ENCODE measurements at places on chromosomes 7 and 10.

- DNase-seq, result no peak
Observed at GRCh38 chr7:13290975-13291374, 603.5 kb downstream of the ARL4A start.

GRCh38 chr10:86363184-86363832 lies 3.3 kb downstream of the GRID1 start:
- no peak for DNase-seq

GRCh38 chr7:6520163-6520981 lies 30.9 kb downstream of the GRID2IP start:
- DNase-seq, result no peak

DNA sequence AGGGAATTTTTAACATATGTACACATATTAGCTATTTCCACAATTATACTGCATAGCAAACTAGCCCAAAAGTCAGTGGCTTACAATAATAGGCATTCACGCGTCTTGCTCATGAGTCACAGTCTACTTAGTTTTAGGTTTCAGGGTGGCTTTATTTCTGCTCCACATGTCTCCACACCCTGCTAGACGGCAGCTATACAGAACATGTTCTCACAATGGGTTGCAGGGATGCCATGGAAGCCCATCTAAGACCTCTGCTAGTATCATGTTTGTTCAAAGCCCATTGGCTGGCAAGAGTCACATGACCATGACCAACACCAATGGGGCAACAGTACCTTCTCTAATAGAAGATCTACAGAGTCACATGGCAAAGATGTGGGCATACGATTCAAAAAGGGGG lies 96.3 kb upstream of the NEBL start:
- DNase-seq, result no peak

DNA sequence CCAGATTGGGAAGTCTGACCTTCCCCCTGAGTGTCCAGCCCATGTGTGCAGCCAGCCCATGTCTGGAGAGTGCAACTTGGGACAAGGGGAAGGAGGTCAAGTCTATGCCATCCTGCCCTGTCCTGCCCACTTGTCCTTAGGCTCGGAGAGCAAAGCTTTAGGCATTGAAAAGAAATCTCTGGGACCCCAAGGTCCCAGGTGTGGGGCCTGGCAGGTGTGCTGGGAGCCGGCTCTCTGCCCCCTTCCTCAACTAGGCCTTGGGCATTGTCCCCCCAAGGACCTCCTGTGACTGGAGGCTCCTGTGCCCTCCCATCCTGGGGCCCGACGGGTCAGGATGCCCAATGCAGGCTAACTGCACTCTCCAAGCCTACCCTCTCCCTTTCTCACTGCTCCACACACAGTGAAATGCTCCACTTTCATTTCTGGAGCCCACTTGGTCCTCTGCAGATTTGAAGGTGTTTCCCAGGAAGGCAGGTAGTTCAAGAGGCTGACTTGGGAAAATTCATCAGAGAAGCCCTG lies 124.7 kb downstream of the PTPN20 start:
- DNase-seq, result no peak

GRCh38 chr7:41241641-41242040 lies 461.2 kb downstream of the INHBA start:
- no peak for DNase-seq

GRCh38 chr7:23405240-23405618 lies 65.1 kb downstream of the IGF2BP3 start:
- DNase-seq, result no peak

GRCh38 chr10:105844241-105844640 lies 1203.2 kb downstream of the SORCS3 start:
- no peak for DNase-seq

- peak; percentile 75 for DNase-seq
Observed at GRCh38 chr10:73439605-73440312, 6.4 kb upstream of the MSS51 start.

- DNase-seq, result no peak
Observed at GRCh38 chr10:22779331-22780019, 65.1 kb upstream of the PIP4K2A start.

DNA sequence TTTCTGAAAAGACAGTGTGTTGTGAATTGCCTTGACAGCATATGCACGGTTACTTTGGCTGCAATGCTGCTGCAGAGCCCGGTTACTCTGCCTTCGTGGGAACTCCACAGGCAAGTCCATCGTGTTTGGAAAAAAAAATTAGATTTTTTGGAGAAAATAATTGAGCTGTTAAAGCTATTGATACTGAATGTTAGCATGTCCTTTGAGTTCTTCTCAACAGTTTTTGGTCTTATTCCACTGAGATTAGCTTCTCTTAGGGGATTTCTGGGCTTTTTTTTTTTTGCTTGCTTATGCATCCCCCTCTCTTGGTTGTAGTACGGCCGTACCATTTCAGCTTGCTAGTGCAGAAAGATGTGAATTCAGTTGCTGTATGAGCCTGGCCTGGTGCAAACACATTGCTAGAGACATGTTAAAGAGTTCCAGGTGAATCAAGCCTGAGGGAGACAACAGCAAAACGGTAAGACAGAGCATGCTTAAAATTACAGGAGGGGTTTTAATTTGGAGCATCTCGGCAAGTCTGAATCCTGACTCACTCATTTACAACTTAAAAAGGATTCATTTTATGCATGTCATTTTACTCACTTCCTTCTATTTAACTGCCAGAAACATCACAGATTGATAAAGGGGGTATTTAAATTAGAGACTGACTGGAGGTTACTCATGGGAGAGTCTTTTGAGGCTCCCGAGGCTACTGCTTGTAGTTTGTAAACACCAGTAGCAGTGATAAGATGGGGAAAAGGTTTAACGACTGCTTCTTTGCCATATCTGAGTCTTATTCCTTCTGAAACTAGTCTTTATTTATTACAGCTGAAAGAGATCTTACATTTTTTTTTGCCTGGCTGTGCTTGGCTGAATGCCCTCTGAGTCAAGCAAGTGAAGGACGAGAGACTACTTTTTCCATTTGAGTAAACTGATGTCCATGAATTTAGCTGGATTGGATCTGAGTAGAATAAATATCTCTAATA lies 113.7 kb downstream of the CDK14 start:
- peak; percentile 37 for DNase-seq

GRCh38 chr7:112743811-112744210 lies 46.4 kb downstream of the TMEM168 start:
- DNase-seq, result no peak

DNA sequence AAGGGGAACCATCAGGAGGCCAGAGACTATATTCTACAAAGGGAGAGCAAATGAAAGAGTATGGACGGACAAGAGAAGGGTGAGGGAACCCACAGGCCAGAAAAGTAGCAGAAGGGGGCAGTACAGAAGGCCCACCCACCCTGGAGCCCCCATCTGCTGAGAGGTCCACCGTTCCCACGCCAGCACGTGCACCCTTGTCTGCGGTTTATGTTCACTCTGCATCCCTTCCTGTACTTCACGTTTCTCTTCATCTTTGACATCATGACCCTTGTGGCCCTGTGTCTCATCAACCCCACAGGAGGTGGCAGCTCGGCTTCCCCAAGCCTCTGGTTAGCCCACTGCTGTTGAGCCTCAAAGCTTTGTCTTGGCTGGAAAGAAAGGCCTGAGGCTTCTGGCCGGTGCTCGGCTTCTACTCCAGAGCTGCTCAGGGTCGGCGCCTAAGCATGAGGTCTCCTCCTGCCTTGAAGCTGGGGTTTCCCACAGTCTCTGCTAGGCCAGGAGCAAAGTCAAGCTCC lies 138.0 kb downstream of the DLG5 start:
- DNase-seq, result no peak

GRCh38 chr7:82362129-82362706 lies 81.4 kb downstream of the CACNA2D1 start:
- peak; percentile 8 for DNase-seq

- DNase-seq, result no peak
Observed at GRCh38 chr7:144452064-144452463, 48.6 kb upstream of the NOBOX start.

DNA sequence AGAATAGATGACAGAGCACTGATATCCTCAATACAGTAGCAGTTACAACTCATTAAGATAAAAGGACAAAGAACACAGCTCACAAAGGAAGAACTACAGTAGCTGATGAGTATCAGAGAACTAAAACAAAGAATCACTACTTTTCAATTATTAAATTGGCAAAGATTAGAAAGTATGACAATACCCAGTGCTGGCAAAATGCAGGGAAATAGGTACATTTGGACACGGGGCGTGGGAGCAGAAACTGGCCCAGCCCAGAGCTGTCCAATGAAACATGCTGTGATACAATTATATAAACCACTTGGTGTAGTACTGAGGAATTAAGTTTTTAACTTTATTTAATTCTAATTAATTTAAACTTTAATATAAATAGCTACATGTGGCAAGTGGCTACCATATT lies 226.3 kb downstream of the MLLT10 start:
- no peak for DNase-seq

DNA sequence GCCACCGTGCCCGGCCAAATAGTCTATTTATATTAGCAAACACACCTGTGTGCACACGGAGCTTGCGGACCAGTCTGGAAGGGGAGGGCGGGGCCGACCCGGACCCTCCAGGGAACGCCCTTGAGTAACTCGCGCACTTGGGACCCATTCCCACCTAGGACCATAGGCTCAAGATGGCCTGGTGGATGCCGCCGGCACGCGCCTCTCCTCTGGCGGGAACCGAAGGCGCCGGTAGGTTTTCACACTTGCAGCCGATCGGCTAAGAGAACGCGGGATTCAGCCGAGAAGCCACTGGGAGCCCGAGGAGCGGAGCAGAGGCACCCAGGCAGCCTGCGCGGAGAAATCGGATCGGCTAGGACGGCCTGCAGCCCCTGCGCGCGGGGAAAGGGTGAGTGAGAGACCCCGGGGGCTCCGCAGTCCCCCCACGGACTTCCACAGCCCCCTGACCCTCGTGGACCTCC lies 18.9 kb downstream of the IFT22 start:
- no peak for DNase-seq

GRCh38 chr7:69402696-69403095 lies 195.6 kb upstream of the AUTS2 start:
- DNase-seq, result no peak

DNA sequence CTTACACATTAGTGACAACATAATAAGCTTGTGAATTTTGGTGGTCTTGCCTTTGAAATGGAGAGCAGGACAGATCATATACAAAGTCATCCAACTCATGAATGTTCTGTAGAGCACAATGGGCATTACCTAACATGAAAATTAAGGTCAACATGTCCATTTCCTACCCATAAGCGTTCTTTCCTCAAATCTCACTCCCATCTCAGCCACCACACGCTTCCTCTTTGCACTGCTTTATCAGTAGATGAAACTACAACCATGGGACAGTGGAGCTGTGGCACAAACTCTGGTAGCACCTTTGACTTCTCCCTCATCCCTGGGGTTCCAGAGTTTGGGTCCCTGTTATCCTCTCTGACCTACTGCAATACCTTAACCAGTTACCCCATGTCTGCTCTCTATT lies 2.2 kb downstream of the PON2 start:
- no peak for DNase-seq

- DNase-seq, result no peak
Observed at GRCh38 chr7:116083796-116084195, 53.2 kb upstream of the TFEC start.

- DNase-seq, result no peak
Observed at GRCh38 chr10:95314192-95314918, 23.6 kb upstream of the PDLIM1 start.

- DNase-seq, result peak; percentile 82
Observed at GRCh38 chr10:5927306-5927705, 37.3 kb downstream of the FBH1 start.

GRCh38 chr7:70316745-70317144 lies 718.5 kb downstream of the AUTS2 start:
- DNase-seq, result no peak

- DNase-seq, result no peak
Observed at GRCh38 chr10:5498791-5499492, 428 bp downstream of the CALML5 start.

DNA sequence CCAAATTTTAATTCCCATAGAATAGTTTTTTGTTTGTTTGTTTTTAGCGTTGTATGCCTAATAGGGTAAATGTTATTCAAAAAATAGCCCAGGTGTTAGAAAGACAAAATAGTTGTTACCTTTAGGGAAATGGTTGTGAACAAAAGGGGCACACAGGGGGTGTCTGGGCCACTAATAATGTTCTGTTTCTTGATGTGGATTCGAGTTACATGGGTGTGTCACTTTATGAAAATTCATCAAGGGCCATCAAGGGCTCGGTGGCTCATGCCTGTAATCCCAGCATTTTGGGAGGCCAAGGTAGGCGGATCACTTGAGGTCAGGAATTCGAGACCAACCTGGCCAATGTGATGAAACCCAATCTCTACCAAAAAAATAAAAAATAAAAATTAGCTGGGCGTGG lies 531.8 kb upstream of the C7orf33 start:
- DNase-seq, result no peak

DNA sequence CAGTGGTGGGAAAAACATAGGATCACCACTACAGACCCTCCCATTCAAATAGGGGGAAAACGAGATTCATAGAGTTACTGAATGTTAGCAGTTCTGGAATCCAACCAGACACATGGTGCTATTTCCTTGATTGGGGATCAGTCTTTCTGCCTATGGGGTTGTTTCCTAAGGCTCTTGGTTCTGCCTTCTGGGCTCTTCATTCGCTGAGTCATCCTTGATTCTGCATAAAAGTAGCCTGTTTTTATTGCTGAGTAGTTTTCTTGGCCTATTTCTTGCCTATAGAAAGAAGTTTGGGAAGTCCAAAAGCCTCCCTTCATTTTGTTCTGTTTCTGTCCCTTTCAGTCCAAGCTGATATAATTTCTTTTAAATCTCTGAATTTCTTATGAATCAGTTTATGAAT lies 99.3 kb upstream of the OIT3 start:
- DNase-seq, result no peak

- peak; percentile 50 for DNase-seq
Observed at GRCh38 chr10:79981450-79982361, 32.8 kb upstream of the SFTPD start.

DNA sequence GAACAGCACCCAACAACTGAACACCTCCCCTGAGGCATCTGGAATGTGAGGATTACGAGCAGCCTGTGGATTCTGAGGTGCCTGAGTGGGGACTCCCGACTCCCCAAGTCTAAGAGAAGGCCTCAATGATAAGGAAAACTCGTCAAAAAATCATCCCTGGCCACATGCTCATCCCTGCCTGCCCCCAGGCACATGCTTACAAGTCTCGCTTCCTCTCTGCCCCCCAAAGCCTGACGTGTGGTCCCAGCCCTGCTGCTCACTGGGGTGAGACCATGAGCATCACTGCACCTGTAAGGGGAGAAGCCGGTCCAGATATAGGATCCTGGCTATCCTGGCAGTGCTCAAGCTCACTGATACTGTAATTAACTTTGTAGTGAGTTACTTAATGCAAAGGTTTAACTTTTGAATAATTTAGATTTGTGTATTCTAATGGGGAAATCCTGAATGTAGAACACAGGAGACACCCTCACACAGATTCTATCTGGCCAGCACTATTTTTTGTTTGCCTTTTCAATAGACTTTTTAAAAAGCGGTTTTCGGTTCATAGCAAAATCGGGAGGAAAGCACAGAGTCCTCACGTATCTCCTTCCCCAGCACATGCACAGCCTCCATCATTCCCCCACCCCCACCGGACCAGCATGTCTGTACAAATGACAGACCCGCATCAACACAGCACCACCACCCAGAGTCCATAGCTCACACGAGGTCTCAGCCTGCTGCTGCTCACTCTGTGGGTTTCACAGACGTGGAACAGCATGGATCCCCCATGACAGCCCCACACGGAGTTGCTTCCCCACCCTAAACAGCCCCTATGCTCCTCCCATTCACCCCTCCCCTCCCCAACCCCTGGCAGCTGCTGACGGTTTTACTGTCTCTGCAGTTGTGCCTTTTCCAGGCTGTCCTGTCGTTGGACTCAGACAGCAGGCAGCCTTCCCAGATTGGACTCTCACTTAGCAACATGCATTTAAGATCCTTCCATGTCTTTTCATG lies 167.9 kb downstream of the DIP2C start:
- DNase-seq, result peak; percentile 15

GRCh38 chr10:128297709-128298378 lies 171.6 kb upstream of the MKI67 start:
- DNase-seq, result no peak

- peak; percentile 45 for DNase-seq
Observed at GRCh38 chr10:102231357-102232318, 5.5 kb downstream of the ELOVL3 start.

Data from AG08395 (cell line).